ENCODE measurements at places on chromosomes 1 and 21. TPM values are rescaled to one million over a fixed set of nuclear protein-coding genes. Genes with fewer than 3 reads are reported as not detected.

GBP7 gene
- 22.9 TPM for total RNA-seq

KRTAP19-3 gene
- total RNA-seq = not detected

SPATA46 gene
- total RNA-seq = not detected

STUM gene
- total RNA-seq = 0.03 TPM

RCC1 gene
- total RNA-seq = 19.3 TPM

DENND2C gene
- 4.7 TPM for total RNA-seq

C1orf185 gene
- not detected for total RNA-seq

PRAMEF27 gene
- total RNA-seq = not detected

FCAMR gene
- total RNA-seq = 0.60 TPM

MARK1 gene
- 0.38 TPM for total RNA-seq

SERPINC1 gene
- 2,515 TPM for total RNA-seq

LRRC53 gene
- not detected for total RNA-seq

PYCR2 gene
- total RNA-seq = 26.9 TPM

HOOK1 gene
- total RNA-seq = 29.5 TPM

LY9 gene
- 0.18 TPM for total RNA-seq

LCE1D gene
- total RNA-seq = not detected

CR1L gene
- total RNA-seq = 0.43 TPM

DNAJC8 gene
- 23.6 TPM for total RNA-seq

MPL gene
- total RNA-seq = 0.15 TPM

TFF2 gene
- 0.25 TPM for total RNA-seq

GPA33 gene
- 0.20 TPM for total RNA-seq

MAP10 gene
- 1.6 TPM for total RNA-seq

RGL1 gene
- 5.9 TPM for total RNA-seq

GNAT2 gene
- total RNA-seq = 0.25 TPM

C4BPA gene
- 792 TPM for total RNA-seq

AMY2A gene
- 0.60 TPM for total RNA-seq

ST3GAL3 gene
- 11.2 TPM for total RNA-seq

FH gene
- total RNA-seq = 120 TPM

SPRR1B gene
- not detected for total RNA-seq

TTF2 gene
- 2.9 TPM for total RNA-seq

FPGT gene
- 7.5 TPM for total RNA-seq

SAMD13 gene
- 0.23 TPM for total RNA-seq

CDCA8 gene
- total RNA-seq = 0.55 TPM

GRIK1 gene
- total RNA-seq = 0.18 TPM

INSRR gene
- total RNA-seq = not detected

SMIM1 gene
- total RNA-seq = 4.9 TPM

CLCA2 gene
- not detected for total RNA-seq

RIPPLY3 gene
- total RNA-seq = not detected

C1orf210 gene
- 2.6 TPM for total RNA-seq

THEM5 gene
- not detected for total RNA-seq

LRRC38 gene
- not detected for total RNA-seq

PLPPR4 gene
- total RNA-seq = 0.10 TPM

ATAD3C gene
- total RNA-seq = 2.9 TPM

RHEX gene
- total RNA-seq = 0.43 TPM

RNF223 gene
- total RNA-seq = not detected

MAB21L3 gene
- 0.63 TPM for total RNA-seq

SLFNL1 gene
- total RNA-seq = not detected

LIN28A gene
- total RNA-seq = 1.1 TPM

PRCC gene
- 19.3 TPM for total RNA-seq

SLC30A2 gene
- 0.33 TPM for total RNA-seq

CFHR2 gene
- 295 TPM for total RNA-seq

RGS7 gene
- total RNA-seq = 0.18 TPM

RAP1GAP gene
- total RNA-seq = 10.8 TPM

Measured in left lobe of liver (tissue), 2 donors.